ENCODE measurements at places on chromosomes 7 and 10. TPM values are rescaled to one million over a fixed set of nuclear protein-coding genes. Genes with fewer than 3 reads are reported as not detected.

TRIM74 gene
- total RNA-seq, result not detected

DNA sequence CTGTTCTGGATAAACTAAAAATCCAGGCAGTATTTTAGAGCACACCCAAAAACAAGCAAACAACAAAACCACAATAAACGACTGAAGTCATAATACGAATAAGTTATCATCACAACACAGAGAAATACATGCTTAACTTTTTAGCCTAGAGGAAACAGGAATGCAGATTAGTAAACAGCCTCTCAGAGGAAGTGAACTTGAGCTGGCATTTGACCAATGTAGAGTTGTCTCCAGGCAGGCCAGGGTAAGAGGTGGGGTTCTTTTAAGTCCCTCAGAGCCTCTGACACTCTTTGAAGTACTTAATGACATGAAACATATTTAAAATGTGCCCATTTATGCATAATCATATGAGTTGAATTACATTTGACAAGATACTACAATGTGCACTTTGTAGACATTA lies 43.3 kb upstream of the PLXDC2 start:
- no peak for DNase-seq

LDB3 gene
- total RNA-seq, result not detected

DNA sequence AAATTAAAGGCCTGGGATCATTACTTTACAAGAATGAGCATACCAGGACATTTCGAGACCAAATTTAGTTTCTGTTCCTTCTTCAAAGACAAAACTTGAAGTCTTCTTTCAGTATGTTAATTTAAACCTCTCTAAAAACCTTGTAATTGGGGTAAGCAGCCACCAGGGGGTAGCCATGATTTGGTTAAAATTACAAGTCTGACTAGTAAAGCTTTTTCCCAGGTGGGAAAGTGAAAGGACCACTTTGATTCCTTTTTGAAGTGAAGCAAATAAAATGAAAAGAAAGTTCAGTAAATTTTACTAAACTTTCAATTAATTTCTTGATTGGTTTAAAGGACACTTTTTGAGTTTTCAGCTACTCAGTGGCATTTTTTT lies 294.3 kb downstream of the BBS9 start:
- no peak for DNase-seq

AS3MT gene
- total RNA-seq, result not detected

DNA sequence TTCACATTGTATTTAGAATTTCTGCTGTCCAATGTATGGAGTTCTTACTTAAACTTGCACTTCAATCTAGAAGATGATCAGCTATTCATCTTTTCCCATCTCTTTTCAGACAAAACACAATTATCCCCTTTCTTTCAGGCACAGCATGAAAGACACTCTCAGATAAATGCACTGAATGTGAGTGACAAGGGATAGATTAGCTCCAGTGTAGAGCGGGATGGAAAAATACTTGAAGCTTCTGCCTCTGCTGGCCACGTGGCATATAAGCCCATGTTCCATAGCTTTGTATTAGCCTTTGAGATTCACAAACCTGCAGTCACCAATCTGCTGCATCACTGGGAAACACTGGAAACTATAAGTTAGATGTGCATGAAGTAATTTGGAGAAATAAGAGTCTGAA lies 162.2 kb upstream of the FAM3C start:
- no peak for DNase-seq

ITPRIP gene
- total RNA-seq, result 63.0 TPM

LEP gene
- not detected for total RNA-seq

- no peak for DNase-seq
Observed at GRCh38 chr10:35300063-35300699, 36.1 kb upstream of the CCNY start.

GRCh38 chr10:68238371-68238770 lies 6.5 kb upstream of the ATOH7 start:
- no peak for DNase-seq

PIP gene
- total RNA-seq, result not detected

NPC1L1 gene
- not detected for total RNA-seq

PDAP1 gene
- total RNA-seq, result 145 TPM

GRCh38 chr10:13790196-13790595 lies 203.4 kb downstream of the PRPF18 start:
- no peak for DNase-seq

DNA sequence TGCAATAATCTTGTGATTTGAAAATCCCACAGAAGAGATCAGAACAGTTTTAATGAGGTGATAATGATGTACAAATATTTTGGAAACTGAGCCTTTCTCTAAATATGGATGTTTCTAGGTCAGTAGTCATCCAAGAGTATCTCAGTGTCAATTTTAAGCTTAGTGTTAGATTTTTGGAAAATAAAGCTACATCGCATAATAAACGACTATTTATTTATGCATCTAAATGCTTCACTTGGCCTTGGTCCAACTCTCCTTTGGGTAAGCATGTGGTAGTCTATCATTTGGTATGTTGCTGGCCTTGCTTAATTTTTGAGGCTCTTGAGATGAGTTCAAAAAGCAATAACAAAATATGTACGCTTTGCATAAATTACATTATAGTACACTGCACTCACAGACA lies 5.4 kb upstream of the PPP1R9A start:
- DNase-seq, result no peak
